ENCODE measurements at places on chromosomes 2 and 18.

DNA sequence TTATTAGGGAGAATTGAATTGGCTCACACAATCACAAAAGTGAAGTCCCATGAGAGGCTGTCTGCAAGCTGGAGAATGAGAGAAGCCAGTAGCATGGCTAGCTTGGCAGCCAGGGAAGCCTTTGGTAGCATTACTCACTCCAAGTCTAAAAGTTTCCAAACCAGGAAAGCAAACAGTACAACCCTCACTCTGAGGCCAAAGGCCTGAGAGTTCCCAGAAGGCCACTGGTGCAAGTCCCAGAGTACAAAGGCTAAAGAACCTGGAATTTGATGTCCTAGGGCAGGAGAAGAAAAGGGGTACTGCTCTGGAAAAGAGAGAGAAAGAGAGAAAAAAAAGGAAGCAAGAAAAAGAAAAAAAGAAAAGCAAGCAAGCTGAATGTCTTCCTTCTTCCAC lies 318.2 kb downstream of the RND3 start:
- DNase-seq: no peak

- no peak for DNase-seq
Measured at GRCh38 chr2:204776781-204777559, 231.7 kb downstream of the PARD3B start.

- peak; percentile 92 for DNase-seq
Measured at GRCh38 chr18:35290094-35290735, at the start of gene ZSCAN30. Gene ZSCAN30 (minus strand): TSS chr18:35290229. CDS start chr18:35264352, 25,877 bp downstream.

DNA sequence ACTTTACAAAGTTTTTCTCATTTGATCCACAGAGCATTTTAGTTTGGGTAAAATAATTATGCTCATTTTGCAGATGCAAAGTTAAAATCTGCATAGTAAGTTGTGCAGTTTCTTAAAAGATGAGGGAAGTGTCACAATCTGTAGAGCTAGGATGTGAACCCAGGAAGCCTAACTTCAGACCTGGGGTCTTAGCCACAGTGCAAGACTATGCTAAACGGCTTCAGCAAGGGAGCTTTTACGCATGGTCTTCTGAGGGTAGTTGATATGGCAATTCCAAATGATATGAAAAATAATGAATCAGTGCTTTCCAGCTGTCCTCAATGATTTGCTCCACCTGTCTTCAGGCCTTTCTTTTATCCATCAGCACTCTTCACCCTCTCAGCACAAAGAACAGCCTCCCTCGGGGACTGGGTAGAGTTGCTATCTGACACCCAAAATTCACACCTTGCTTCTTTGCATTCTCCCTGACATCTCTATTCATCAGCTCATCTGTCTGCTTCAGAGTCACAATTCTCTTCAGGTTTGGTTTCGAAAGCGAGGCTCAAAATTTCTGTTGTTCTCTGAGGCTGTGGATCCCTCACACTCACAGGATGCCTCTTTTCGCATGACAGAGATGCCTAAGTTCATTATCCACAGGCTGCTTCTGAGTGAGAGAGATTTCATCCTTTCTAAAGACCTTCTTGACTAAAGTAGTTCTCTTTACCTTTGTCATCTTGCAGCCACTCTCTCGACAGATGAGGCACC lies 302.5 kb downstream of the NRXN1 start:
- DNase-seq: no peak

DNA sequence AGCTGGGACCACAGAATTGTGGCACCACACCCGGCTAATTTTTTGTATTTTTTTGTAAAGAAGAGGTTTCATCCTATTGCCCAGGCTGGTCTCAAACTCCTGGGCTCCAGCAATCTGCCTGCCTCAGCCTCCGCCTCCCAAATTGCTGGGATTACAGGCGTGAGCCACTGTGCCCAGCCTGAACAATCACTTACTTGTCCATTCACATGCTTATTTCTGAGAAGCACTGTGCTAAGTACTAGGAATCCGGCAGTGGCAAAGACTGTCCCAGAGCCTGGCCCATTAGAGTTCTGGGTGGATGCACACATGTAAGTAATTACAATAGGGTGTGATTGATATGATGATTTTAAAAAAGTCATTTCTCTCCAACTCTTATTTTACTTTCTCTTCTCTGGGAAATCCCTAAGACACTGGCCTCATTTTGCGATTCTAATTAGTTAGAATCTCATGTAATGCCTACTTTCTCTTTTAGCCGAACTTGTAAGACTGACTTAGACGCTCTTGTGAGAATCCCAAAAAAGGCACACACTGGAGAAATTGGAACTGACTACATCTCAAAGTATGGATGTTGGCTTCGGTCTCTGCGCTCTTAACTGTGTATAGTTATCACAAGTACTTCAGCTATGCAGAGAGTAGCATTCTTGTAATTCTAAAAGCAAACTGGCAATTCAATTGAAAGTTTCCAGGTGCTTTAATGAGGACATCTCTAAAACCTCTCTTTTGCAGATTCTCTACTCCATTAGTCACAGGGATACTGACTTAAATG lies 567.7 kb downstream of the DCC start:
- no peak for DNase-seq

DNA sequence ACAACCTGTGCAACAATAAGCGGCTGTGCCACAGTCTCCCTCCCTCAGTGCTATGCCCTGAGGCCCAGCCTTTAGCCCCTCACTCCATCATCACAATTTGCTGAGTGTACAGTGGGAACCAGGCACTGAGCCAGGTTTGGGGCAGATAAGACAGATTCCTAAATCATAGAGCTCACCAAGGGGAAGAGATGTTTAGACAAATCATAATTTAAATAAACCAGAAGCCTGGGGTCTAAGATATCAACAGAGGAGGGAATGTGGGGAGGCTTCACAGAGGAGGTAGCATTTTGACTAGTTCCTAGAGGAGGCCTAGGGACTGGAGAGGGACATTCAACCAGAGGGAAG lies 139.3 kb upstream of the EPAS1 start:
- DNase-seq: no peak

DNA sequence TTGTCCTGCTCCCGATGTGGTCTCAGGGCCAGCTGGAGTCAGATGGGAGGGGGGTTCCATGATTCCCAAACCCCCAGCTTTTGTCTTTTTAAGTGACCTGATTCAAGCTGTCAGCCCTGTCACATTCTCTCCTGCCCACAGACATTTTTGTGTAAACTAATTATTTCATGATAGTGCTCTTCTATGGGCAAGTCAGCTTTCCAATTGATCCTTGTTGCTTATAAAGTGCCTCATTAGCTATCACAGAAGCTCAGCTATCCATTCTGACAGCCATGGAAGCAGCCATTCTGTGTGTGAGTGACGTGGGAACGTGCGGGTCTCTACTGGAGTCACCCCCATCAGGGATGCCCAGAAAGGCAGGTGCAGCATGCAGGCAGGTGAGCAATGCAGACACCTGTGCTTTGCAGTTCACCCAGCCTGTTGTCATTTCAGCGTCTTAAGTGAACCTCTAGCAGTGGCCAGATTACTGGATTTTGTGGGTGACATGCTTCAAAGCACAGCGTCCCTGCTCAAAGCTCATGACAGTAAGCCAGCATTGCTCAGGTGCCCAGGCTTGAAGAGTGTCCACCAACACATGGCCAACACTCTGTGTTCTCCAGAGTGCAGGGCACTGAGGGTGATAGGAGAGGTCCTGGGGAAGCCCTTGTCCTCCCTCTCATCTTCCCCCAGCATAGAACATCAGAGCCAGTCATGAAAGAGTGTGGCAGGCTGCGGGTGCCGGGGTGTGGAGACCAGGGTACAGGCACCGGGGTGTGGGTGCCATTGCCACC lies 162.1 kb upstream of the SH3BP4 start:
- DNase-seq: no peak

GRCh38 chr18:70684821-70685220 lies 396.0 kb downstream of the SOCS6 start:
- no peak for DNase-seq

GRCh38 chr18:49400398-49401072 lies 59.9 kb downstream of the DYM start:
- DNase-seq: no peak

DNA sequence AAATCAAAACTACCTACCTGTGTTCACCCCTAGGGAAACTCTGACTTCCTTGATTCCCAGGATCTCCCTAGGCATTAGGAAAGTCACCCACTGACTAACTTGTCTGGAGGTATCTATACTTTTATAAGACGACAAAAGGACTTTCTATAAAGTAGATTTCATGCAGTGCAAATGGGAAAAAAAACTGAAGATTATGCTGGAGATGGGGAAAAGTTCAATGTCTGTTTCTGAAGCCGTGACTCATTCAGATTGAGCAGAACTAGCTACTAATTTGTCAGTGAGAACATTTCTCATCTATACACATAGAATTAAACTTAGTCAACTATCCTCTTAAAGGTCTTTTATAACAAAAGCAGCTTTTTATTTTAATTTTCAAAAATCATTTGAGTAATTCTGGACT lies 6.0 kb downstream of the SEPTIN10 start:
- DNase-seq: no peak

- DNase-seq: no peak
Measured at GRCh38 chr2:16620590-16620989, 45.0 kb downstream of the CYRIA start.

DNA sequence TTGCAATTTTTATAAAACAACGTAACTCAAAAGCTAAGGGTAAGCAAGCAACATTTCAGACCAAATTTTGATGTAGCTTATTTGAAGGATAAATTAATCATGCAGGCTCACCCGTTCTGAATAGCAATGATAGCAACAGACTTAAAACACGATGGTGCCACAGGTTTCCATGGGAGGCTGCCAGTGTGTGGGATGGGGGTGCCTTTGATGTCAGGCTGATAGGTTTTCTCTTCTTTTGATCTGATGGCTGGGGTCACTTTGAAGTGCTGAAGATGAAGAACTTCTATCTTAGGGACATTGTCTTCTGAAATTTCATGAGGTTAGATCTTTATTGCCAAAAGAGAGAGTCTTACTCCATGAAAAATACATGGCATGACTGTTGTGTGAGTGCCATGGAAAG lies 206.8 kb downstream of the LPIN1 start:
- no peak for DNase-seq

- DNase-seq: no peak
Measured at GRCh38 chr18:67301592-67301991, 214.9 kb downstream of the DSEL start.

DNA sequence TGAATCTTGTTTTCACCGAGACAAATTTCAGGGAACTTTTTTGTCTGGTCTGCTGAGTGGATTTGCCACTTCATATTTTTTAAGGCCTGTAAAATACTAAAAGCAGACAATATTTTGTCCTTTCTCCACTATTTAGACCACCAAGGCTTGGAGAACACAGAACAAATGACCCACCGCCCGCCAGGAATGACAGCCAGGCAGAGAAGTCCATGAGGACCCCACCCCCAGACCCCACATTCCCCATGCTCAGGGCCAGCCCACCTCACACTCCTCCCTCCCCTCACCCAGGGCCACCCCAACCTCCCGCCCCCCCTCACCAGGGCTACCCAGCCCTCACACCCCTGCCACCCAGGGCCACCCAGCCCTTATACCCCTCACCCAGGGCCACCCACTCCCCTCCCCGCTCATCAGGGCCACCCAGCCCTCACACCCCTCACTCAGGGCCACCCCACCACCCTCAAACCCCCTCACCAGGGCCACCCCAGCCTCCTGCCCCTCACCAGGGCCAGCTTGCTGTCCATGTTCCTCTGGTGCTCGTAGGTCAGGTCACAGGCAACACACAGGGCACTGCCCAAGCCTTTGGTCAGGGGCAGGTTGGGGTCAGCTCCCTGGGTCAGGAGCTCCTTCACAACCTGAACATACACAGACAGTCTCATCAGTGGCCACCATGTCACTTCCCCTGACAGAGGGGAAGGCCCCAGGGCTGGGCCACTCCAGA lies 50.6 kb downstream of the ANKMY1 start:
- no peak for DNase-seq

GRCh38 chr2:125398738-125399524 lies 1257.0 kb upstream of the GYPC start:
- no peak for DNase-seq

- DNase-seq: no peak
Measured at GRCh38 chr2:74239346-74239745, 40.9 kb downstream of the MTHFD2 start.

DNA sequence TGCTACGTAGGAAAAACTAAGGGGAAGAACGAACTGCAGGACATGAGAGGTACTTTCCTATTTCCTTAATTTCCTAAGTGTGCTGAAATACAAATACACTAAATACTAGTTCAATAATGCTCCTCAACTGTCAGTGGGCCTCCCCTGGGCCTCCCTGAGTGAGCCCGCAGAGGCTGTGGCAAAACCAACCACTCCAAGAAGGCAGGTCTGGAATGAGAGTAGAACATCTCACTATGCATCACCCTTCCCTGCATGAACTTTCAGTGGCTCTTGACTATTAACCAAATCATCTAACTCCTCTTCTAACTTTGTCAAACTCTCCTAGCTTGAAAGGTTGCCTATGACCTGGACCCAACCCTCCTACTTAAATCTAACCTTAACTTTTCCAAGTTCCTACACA lies 84.6 kb downstream of the THADA start:
- DNase-seq: no peak

DNA sequence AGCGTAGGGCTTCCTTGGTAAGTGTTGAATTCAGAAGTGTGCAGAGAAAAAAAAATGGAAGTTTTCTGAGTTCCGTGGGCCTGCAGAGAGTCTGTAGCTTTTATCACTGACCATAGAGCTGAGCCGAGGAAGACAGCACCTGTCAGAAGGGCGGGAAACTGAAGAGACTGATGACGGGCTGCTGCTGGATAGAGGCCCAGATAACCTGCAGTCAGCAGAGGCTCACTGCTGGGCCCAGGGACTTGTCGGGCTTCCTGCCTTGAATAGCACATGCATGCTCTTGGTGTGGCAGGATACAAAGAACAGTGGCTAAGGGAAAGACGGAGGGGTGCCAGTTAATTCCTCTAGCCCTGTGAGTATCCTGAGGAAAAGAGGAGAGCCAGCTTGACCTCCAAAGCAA lies 166.4 kb downstream of the MGAT5 start:
- DNase-seq: no peak

- DNase-seq: no peak
Measured at GRCh38 chr2:187783446-187783845, 229.2 kb upstream of the TFPI start.
